ENCODE measurements at places on chromosomes 12 and 14. TPM values are rescaled to one million over a fixed set of nuclear protein-coding genes. Genes with fewer than 3 reads are reported as not detected.

- H3K4me1 ChIP-seq: peaks cover 22% of the 10 kb centered on the region
- peak; percentile 41 for DNase-seq
- H3K27me3 ChIP-seq: no peaks in the 10 kb centered on the region
- H3K27ac ChIP-seq: no peak overlapping the region
- H3K36me3 ChIP-seq: no peaks in the 10 kb centered on the region
- no peak overlapping the region for H3K4me3 ChIP-seq
Observed at GRCh38 chr12:14263742-14264141, 101.7 kb upstream of the ATF7IP start.

GRCh38 chr12:27449026-27449425, 2.5 kb downstream of the SMCO2 start:
- H3K27ac ChIP-seq: no peak overlapping the region
- H3K4me3 ChIP-seq: no peak overlapping the region
- peak; percentile 9 for DNase-seq

GRCh38 chr14:36288496-36288895, 31.9 kb downstream of the MBIP start:
- no peak overlapping the region for H3K27ac ChIP-seq
- H3K4me3 ChIP-seq: no peak overlapping the region
- no peaks in the 10 kb centered on the region for H3K4me1 ChIP-seq
- DNase-seq: no peak
- no peaks in the 10 kb centered on the region for H3K36me3 ChIP-seq

- no peak overlapping the region for H3K4me3 ChIP-seq
- DNase-seq: no peak
- H3K36me3 ChIP-seq: no peaks in the 10 kb centered on the region
- H3K4me1 ChIP-seq: no peaks in the 10 kb centered on the region
Observed at GRCh38 chr12:20398686-20399085, 30.3 kb downstream of the PDE3A start.

The HOXC6 gene
- not detected for total RNA-seq

- no peaks in the 10 kb centered on the region for H3K4me1 ChIP-seq
- peaks cover 27% of the 10 kb centered on the region for H3K36me3 ChIP-seq
- DNase-seq: no peak
- H3K27me3 ChIP-seq: no peaks in the 10 kb centered on the region
- no peak overlapping the region for H3K4me3 ChIP-seq
- H3K27ac ChIP-seq: no peak overlapping the region
Observed at GRCh38 chr12:124796303-124796960, 67.2 kb downstream of the SCARB1 start.

DNA sequence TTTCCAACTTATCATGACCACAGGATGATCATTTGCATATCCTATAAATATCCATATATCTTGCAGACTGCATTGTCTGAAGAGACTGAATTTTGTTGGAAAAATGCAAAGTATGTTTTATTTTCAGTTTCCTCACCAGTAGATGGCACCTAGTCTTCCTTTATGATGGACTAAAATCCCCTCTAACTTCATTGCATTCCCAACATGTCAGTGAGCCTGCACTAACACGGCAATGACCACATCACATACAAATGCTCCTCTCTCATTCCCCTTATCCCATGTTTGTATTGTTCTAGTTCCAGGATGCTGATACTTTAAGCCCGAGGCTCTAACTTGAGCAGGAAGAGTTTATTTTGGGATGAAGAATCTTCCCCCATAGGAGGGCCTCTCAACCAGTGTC, 24.7 kb upstream of the MYBPC1 start:
- no peaks in the 10 kb centered on the region for H3K27me3 ChIP-seq
- H3K36me3 ChIP-seq: no peaks in the 10 kb centered on the region
- H3K4me3 ChIP-seq: no peak overlapping the region
- H3K27ac ChIP-seq: peak overlapping the region; percentile 19
- H3K4me1 ChIP-seq: peaks cover 27% of the 10 kb centered on the region
- peak; percentile 81 for DNase-seq

The FAM222A gene
- 7.2 TPM for total RNA-seq

All from HepG2 (cell line).